ENCODE measurements at places on chromosomes 13 and 19.

DNA sequence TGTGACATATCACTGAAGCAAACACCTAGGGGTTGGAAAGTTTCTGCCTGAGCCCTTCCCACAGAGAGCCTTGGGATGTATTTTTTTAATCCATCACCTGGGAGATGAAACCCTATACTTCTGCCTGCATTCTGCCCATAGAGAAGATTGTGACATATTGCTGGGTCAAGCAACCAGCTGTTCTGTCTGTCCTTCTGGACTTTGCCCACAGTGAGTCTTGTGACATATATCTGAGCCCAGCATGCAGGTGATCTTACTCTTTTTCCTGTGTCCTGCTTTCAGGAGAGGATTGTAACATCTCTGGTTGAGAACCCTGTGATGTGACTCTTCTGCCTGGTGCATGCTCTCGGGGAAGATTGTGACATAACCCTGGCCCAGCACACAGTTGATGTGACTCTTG lies 24.9 kb upstream of the ZNF681 start:
- no peak for DNase-seq

- DNase-seq, result no peak
Observed at GRCh38 chr13:22053053-22053452, 382.2 kb downstream of the FGF9 start.

DNA sequence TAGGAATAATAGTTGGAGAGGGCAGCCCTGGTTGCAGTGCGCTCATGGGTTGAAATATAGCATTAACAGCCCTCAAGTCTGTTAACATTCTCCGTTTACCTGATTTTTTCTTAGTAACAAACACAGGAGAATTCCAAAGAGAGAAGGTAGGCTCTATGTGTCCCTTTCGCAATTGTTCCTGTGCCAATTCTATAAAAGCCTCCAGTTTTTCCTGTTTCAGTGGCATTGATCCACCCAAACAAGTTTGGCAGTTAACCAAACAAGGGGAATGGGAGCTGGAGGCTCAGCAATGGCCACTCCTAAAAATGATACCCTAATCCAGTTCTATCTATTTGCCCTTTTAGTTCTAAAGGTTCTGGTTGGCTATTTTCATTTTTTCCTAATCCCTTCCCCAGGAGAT lies 151.6 kb downstream of the ZNF486 start:
- DNase-seq, result no peak

DNA sequence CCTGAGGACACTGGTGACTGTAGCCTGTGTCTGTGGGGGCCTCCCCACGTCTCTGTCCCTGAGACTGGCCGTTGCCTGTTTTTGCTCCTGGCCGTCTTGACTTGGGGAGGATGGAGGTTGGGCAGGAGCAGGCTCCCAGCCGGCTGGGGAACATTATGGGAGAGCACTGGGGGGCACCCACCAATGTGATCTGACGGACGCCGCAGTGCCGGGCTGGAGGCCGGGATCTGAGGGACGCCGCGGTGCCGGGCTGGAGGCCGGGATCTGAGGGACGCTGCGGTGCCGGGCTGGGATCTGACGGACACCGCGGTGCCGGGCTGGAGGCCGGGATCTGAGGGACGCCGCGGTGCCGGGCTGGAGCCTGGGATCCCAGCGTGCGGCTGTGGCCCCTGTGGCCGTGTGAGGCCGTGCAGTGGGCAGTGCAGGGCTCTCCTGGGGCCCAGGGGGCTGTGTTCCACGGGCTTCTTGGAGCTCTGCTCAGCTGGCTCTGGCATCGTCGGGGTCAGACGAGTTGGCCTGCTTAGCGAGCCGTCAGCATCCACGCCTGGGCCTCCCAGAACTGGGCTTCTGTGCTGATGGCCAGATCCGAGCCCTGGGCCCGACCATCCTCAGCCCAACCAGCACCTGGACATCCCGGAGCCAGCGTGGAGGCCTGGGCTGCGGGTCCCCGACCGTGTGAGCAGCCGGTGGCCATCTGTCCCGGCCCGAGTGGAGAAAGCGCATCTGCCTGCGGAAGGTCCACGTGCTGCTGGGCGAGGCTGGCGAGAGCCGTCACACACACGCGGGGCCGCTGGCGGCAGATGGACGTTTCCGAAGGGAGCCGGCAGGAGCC lies 45.8 kb downstream of the GAS6 start:
- DNase-seq, result no peak

DNA sequence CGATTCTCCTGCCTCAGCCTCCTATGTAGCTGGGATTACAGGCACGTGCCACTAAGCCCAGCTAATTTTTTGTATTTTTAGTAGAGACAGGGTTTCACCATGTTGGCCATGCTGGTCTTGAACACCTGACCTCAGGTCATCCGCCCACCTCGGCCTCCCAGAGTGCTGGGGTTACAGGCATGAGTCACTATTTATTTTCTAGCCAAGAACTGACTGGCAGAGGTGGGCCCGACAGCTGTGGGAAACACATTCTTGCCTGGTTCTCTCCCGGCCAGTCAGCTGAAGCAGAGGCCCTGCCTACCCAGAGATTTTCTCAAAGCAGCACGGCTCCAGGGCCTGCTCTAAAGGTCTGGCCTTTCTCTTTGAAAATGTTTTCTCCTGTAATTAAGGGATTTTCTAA lies 108.0 kb downstream of the KCTD15 start:
- DNase-seq, result no peak

DNA sequence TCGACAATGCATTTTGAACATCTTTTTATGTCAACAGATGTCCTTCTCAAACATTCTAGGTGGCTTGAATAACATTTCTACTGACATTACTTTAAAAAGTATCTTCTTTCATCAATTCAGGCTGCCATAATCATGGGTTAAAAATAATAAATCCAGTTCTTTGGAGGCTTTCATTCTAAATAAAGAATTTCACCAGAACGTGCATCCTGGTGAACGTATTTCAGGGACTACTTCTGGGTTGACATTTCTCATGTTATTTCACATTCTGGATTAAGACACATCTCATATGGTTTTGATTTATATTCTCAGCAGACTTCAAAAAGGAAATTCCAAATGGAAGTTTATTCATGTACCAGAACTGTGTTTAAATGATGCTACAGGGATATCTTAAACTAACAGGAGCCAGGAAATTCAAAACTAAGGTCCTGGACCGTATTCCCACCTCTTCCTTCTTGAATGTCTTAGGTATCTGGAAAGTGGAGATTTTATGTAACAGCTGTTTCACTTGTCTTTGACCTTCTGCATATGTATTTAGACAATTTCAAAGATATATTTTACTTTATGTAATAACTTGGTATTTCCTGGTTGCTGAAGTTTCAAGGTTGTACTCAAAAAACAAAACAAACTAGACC lies 107.2 kb downstream of the STARD13 start:
- DNase-seq, result no peak

DNA sequence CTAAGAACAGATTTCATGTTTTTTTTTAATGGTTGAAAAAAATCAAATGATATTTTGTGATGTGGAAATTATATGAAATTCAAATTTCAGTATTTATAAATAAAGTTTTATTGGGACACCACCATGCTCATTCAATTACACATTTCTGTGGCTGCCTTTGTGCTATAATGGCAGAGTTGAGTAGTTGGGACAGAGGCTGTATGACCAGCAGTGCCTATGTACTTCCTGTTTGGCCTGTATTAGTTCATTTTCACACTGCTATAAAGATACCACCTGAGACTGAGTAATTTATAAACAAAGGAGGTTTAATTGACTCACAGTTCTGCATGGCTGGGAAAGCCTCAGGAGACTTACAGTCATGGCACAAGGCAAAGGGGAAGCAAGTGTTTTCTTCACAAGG lies 33.6 kb downstream of the AKAP11 start:
- DNase-seq, result no peak

- DNase-seq, result peak; percentile 64
Observed at GRCh38 chr19:18021121-18021755, 13.3 kb downstream of the ARRDC2 start.

GRCh38 chr13:114065141-114065925 lies 67.1 kb downstream of the RASA3 start:
- DNase-seq, result peak; percentile 75

GRCh38 chr19:42283188-42284065 lies 14.4 kb downstream of the CIC start:
- DNase-seq, result peak; percentile 95

- DNase-seq, result no peak
Observed at GRCh38 chr19:41456342-41456918, 13.5 kb downstream of the ERICH4 start.
